Brain (organoid and tissue), 16 donors: ENCODE measurements at places on chromosomes 5 and 9. TPM values are rescaled to one million over a fixed set of nuclear protein-coding genes. Genes with fewer than 3 reads are reported as not detected.

Gene LCN9
- not detected for polyA plus RNA-seq

Gene GM2A
- polyA plus RNA-seq = 21.7 TPM

Gene SLCO6A1
- polyA plus RNA-seq = not detected

Gene SPINK13
- polyA plus RNA-seq = not detected

Gene PCDH1
- 35.4 TPM for polyA plus RNA-seq

Gene DMRTA1
- 0.48 TPM for polyA plus RNA-seq

Gene SVEP1
- polyA plus RNA-seq = 0.49 TPM
